Panc1 (cell line): ENCODE measurements at places on chromosomes 5 and 9. TPM values are rescaled to one million over a fixed set of nuclear protein-coding genes. Genes with fewer than 3 reads are reported as not detected.
A peak's percentile ranks its signal among the peaks of the same experiment; 100 is the strongest.

Gene KIF24
- total RNA-seq: 7.2 TPM

Gene GPX8
- total RNA-seq: 24.8 TPM

Gene RNF183
- not detected for total RNA-seq

Gene NUTM2G
- total RNA-seq: not detected

Gene EIF4EBP3
- total RNA-seq: 8.6 TPM

Gene BTNL8
- not detected for total RNA-seq

Gene RHOBTB3
- total RNA-seq: 95.2 TPM

Gene STARD4
- 26.0 TPM for total RNA-seq

Gene LEAP2
- total RNA-seq: 1.4 TPM

Gene OLFM1
- 0.39 TPM for total RNA-seq

Gene PRUNE2
- total RNA-seq: 0.18 TPM

GRCh38 chr5:57032151-57032551, 80.2 kb upstream of the MIER3 start:
- no peaks in the 10 kb centered on the region for H3K27me3 ChIP-seq
- H3K27ac ChIP-seq: no peak overlapping the region

DNA sequence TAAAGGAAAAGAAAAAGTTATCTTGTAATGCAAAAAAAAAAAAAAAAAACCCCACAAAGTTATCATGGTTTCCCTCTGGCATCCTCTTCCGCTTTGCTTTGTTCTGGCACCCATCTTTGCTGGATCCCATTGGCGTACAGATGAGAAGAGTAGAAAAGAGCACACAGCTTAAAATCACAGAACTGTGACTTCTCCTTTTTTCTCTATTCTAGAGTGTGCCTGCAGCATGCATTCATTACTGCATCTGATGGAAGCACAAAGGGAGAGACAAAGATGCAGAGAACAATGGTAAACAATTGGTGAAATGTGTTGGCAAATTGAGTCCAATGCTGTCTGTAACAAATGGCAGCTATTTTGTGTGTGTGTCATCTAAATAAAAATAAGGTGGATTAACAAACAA, 440.8 kb upstream of the PIK3R1 start:
- no peak overlapping the region for H3K4me3 ChIP-seq
- H3K4me1 ChIP-seq: no peaks in the 10 kb centered on the region
- H3K27me3 ChIP-seq: no peaks in the 10 kb centered on the region; the same call in 1 of the 2 replicates
- H3K27ac ChIP-seq: no peak overlapping the region
- no peaks in the 10 kb centered on the region for H3K36me3 ChIP-seq

- no peak overlapping the region for H3K4me3 ChIP-seq
- no peaks in the 10 kb centered on the region for H3K27me3 ChIP-seq
- H3K27ac ChIP-seq: no peak overlapping the region
Observed at GRCh38 chr5:159877016-159877415, 39.3 kb upstream of the ADRA1B start.

DNA sequence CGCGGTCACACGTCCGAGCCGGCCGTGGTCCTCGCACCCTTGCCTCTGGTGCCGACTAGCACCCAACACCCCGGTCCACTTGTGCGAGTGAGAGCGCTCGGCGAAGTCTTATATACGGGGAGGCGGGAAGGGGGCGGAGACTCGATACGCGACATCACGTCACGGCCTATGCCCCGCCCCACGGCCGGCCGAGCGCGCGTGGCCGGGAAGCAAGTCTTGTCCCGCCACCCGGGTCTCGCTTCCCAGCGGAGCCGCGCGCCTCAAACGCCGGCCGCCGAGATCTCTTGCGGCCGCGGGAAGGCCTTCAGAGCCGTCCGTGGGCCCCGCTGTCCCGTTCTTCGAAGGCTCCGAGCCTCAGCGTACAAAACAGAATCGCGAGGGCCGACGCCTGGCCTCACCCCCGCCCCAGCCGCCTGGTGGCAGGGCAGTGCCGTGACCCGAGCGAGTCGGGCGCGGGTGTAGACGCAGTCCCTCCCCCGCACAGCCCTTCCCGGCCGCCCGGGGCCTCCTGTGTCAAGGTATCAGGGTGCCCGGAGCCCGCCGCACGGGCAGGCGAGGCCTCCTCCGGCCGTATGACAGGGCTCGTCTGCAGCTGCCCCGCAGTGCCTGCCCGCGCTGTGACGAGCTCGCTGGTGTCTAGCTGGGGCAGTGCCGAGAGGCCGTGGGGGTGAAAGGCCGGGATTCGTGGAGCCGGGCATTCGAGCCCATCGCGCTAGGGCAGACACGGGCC, at the start of gene PLK2:
Gene PLK2, minus strand, starts transcription at position 85 of the 730 bp plus-strand sequence. CDS start 127 bp downstream, outside the sequence.
- no peaks in the 10 kb centered on the region for H3K27me3 ChIP-seq
- H3K36me3 ChIP-seq: peaks cover 38% of the 10 kb centered on the region
- H3K4me1 ChIP-seq: peaks cover 30% of the 10 kb centered on the region

DNA sequence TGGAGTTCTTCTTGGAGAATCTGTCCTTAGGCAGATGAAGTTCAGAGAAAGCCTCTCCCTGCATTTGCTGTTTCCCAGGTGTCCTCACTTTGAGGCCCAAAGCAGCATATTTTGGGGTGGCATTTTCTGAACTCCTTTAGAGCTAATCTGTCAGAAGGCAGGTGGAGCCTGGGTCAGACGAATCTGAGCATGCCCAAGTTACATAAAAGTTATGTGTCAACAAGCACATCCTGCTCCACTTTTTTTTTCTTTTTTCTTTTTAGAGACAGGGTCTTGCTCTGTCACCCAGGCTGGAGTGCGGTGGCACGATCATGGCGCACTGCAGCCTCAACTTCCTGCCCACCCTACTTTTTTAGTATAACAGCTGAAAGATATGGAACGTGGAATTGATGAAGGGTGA, 41.3 kb upstream of the HSPA9 start:
- H3K27me3 ChIP-seq: no peaks in the 10 kb centered on the region
- DNase-seq: no peak
- no peak overlapping the region for H3K27ac ChIP-seq
- H3K4me3 ChIP-seq: no peak overlapping the region
- no peaks in the 10 kb centered on the region for H3K4me1 ChIP-seq

GRCh38 chr5:53779541-53779981, 219.1 kb downstream of the NDUFS4 start:
- H3K27me3 ChIP-seq: no peaks in the 10 kb centered on the region; the same call in 1 of the 2 replicates
- no peaks in the 10 kb centered on the region for H3K36me3 ChIP-seq
- H3K4me1 ChIP-seq: no peaks in the 10 kb centered on the region
- no peak for DNase-seq

DNA sequence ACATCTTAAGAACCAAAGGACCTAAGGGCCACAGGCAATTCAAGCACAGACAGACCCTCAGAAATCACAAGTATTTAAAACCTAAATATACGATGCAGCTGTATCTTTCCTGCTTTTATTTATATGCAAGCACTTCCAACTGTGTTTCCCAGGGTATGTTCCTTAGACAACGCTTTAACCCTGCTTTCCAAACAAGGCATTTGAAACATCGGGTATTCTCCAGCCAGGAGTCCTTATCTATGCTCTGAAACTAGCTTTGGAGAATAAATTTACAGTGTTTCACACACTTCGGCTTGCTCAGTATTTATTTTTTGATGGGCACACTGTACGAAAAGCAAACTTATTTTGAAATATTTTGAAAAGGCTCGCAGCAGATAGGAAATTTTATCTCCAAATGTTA, 13.5 kb downstream of the NR6A1 start:
- DNase-seq: no peak
- H3K27ac ChIP-seq: no peak overlapping the region; the same call in 1 of the 2 replicates
- no peaks in the 10 kb centered on the region for H3K36me3 ChIP-seq
- peaks cover 60% of the 10 kb centered on the region for H3K4me1 ChIP-seq
- H3K4me3 ChIP-seq: no peak overlapping the region

GRCh38 chr5:14327624-14328023, 184.5 kb downstream of the TRIO start:
- no peak overlapping the region for H3K27ac ChIP-seq
- DNase-seq: no peak
- H3K36me3 ChIP-seq: peaks cover 47% of the 10 kb centered on the region
- H3K4me1 ChIP-seq: peaks cover 12% of the 10 kb centered on the region
- no peaks in the 10 kb centered on the region for H3K27me3 ChIP-seq

DNA sequence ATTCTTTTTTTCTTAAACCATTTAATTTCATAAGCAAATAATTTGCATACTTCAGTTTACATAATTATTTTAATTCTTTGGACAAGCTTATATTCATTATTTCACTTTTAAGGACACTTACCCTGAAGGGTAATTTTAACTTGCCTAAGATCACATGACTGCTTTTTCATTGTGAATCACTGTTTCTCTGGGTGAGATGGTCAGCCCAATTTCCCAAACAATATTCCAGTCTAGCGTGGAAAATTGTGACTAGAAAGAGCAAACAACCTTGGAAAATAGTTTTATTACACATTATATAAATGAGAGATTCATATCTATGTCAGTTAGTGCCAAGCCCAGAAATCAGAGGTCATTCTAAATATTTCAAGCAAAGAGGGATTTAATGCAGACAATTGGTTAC, 21.4 kb upstream of the JAKMIP2 start:
- no peak overlapping the region for H3K4me3 ChIP-seq
- DNase-seq: no peak
- no peaks in the 10 kb centered on the region; the same call in 1 of the 2 replicates for H3K27me3 ChIP-seq
- H3K4me1 ChIP-seq: no peaks in the 10 kb centered on the region
- no peaks in the 10 kb centered on the region for H3K36me3 ChIP-seq

DNA sequence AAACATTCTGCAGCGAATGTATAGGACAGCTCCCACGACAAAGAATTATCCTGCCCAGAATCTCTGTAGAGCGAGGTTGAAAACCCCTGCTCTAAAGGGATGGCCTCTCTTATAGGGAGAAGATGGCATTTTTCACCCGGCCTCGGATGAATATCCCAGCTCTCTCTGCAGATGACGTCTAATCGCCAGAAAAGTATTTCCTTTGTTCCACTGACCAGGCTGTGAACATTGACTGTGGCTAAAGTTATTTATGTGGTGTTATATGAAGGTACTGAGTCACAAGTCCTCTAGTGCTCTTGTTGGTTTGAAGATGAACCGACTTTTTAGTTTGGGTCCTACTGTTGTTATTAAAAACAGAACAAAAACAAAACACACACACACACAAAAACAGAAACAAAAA, 17.4 kb upstream of the RARS1 start:
- no peak for DNase-seq
- no peak overlapping the region for H3K27ac ChIP-seq
- H3K4me1 ChIP-seq: no peaks in the 10 kb centered on the region

- H3K4me3 ChIP-seq: peak overlapping the region; percentile 56
- H3K4me1 ChIP-seq: peaks cover 6% of the 10 kb centered on the region; the same call in 1 of the 2 replicates
- no peaks in the 10 kb centered on the region for H3K36me3 ChIP-seq
- peak overlapping the region; percentile 55 for H3K27ac ChIP-seq
- H3K27me3 ChIP-seq: no peaks in the 10 kb centered on the region
- DNase-seq: no peak
Observed at GRCh38 chr5:132831095-132831860, 831 bp upstream of the SHROOM1 start.

- H3K4me3 ChIP-seq: no peak overlapping the region
- H3K27me3 ChIP-seq: no peaks in the 10 kb centered on the region
- no peak for DNase-seq
- no peak overlapping the region for H3K27ac ChIP-seq
Observed at GRCh38 chr5:16800477-16800876, 135.6 kb downstream of the MYO10 start.

DNA sequence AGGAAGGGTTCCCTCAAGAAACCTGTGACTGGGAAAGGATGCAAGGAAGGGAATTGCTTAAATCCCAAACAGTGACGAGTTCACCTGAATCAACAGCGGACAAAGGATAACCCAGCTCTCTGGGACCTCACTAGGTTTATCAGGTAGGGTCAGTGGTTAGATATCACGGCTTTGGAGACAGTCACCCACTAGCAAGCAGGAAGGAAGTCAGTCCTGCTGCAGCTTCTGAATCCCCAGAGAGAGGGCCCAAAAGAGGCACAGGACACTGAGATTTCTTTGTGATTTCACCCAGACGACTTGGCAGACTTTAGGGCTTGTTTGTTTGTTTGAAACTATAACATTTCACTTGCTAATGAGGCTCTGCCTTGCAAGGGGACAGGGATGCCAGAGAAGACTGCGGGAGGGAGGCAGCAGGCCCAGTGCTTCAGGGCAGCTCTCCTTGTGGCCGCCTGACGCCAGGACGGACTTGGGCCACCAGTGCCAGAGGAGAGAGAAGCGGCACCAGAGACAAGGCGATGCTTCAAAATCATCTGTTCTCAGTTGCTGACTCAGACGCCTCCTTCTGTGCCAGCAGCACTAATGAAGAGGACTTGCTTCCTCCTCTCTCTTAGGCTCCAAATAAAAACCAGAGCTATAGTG, 275.6 kb upstream of the SLC30A5 start:
- H3K4me1 ChIP-seq: no peaks in the 10 kb centered on the region
- H3K27me3 ChIP-seq: no peaks in the 10 kb centered on the region
- no peak for DNase-seq
- no peak overlapping the region for H3K4me3 ChIP-seq
- H3K36me3 ChIP-seq: no peaks in the 10 kb centered on the region

DNA sequence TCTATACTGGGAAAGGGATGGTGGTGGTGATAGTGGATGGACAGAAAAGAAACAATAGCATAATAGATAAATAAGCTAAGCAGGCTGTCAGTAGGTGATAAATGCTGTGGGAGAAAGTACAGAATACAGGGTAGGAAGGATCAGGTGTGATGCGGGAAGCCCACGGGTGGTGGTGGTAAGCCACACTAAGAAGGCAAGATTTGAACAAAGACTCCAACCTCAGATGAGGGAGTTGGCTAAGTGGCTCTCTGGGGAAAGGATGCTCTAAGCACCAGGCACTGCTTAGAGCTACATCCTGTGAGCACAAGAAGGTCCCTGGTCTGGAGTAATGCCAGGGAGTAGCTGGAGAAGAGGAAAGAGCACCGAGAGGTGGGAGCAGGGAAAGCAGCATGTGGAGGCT, 151.6 kb upstream of the KLF9 start:
- no peak overlapping the region for H3K4me3 ChIP-seq
- no peak for DNase-seq
- H3K4me1 ChIP-seq: no peaks in the 10 kb centered on the region

DNA sequence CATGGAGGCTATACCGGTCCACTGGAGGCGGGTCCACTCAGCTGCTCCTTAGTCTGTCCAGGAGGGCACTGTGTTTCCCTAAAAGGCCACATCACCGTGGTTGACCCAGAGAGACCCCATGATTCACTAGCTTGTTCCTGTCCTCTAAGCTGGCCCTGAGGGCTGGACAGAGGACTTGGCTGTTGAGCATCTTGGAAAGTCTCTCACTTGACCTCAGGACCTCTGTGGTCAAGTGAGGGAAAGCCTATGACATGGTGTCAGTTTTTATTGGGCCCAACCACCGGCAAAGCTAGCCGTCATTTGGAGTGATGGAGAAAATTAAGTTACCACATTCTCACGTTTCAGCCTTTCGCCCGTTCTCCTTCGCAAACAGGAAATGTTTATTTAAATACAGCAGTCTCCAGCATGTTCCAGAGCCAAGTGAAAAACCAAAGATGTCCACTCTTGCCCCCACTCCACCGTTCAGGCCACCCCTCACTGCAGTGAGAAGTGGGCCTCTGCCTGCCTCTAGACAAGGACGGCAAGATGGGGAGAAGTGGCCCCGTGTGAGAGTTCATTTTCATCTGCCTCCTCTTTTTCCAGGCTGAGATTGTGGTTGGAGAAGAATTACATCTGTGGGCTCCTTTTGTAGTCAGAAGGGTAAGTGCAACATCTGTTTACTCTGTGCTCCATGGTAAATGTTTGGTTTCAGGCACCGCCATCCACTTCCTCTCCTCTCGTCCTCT, 4.4 kb downstream of the SLIT3 start:
- H3K36me3 ChIP-seq: no peaks in the 10 kb centered on the region
- H3K27me3 ChIP-seq: no peaks in the 10 kb centered on the region
- H3K27ac ChIP-seq: peak overlapping the region; percentile 39
- H3K4me1 ChIP-seq: peaks cover 18% of the 10 kb centered on the region
- DNase-seq: peak; percentile 45

- H3K4me1 ChIP-seq: no peaks in the 10 kb centered on the region
- H3K36me3 ChIP-seq: no peaks in the 10 kb centered on the region
- H3K4me3 ChIP-seq: no peak overlapping the region
- no peaks in the 10 kb centered on the region for H3K27me3 ChIP-seq
- H3K27ac ChIP-seq: no peak overlapping the region
Observed at GRCh38 chr9:108048406-108049025, 558.9 kb upstream of the KLF4 start.

- H3K36me3 ChIP-seq: no peaks in the 10 kb centered on the region
- H3K27me3 ChIP-seq: peaks cover 2% of the 10 kb centered on the region; the same call in 1 of the 2 replicates
- DNase-seq: peak; percentile 12
- no peak overlapping the region for H3K4me3 ChIP-seq
Observed at GRCh38 chr5:53170746-53171349, 61.3 kb upstream of the MOCS2 start.
